ENCODE measurements at places on chromosomes 4 and X. TPM values are rescaled to one million over a fixed set of nuclear protein-coding genes. Genes with fewer than 3 reads are reported as not detected.

FAM47A gene
- total RNA-seq = not detected

MGARP gene
- not detected for total RNA-seq

DNA sequence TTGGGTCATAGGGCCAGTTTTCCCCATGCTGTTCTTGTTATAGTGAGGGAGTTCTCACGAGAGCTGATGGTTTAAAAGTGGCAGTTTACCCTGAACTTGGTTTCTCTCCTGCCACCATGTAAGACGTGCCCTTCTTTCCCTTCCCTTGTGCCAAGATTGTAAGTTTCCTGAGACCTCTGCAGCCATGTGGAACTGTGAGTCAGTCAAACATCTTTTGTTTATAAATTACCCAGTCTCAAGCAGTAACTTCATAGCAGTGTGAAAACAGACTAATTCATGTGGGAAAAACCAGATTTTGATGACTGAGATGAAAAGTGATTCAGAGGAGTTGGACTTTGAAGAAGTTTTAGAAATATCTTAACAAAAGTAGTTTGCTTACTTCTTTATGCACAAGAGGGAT lies 101.4 kb downstream of the ARHGAP10 start:
- peaks cover 2% of the 10 kb centered on the region for H3K36me3 ChIP-seq
- no peak overlapping the region for H3K27ac ChIP-seq
- H3K4me1 ChIP-seq = peaks cover 10% of the 10 kb centered on the region
- H3K4me3 ChIP-seq = no peak overlapping the region
- no peaks in the 10 kb centered on the region for H3K27me3 ChIP-seq
- DNase-seq = no peak

GRCh38 chr4:176238826-176239225 lies 30.2 kb downstream of the ASB5 start:
- no peak overlapping the region for H3K4me3 ChIP-seq
- H3K27ac ChIP-seq = no peak overlapping the region
- no peak for DNase-seq
- H3K36me3 ChIP-seq = no peaks in the 10 kb centered on the region
- no peaks in the 10 kb centered on the region for H3K27me3 ChIP-seq
- no peaks in the 10 kb centered on the region for H3K4me1 ChIP-seq

- no peak overlapping the region for H3K27ac ChIP-seq
- peaks cover 34% of the 10 kb centered on the region for H3K36me3 ChIP-seq
- no peaks in the 10 kb centered on the region for H3K27me3 ChIP-seq
- H3K4me3 ChIP-seq = no peak overlapping the region
- no peaks in the 10 kb centered on the region for H3K4me1 ChIP-seq
Measured at GRCh38 chrX:154348646-154349358, 25.6 kb downstream of the FLNA start.

- DNase-seq = no peak
- no peaks in the 10 kb centered on the region for H3K4me1 ChIP-seq
- H3K27me3 ChIP-seq = no peaks in the 10 kb centered on the region
- H3K4me3 ChIP-seq = no peak overlapping the region
- no peaks in the 10 kb centered on the region for H3K36me3 ChIP-seq
Measured at GRCh38 chr4:57607566-57608180, 497.5 kb upstream of the IGFBP7 start.

- no peak for DNase-seq
- no peaks in the 10 kb centered on the region for H3K4me1 ChIP-seq
- no peak overlapping the region for H3K27ac ChIP-seq
- H3K36me3 ChIP-seq = no peaks in the 10 kb centered on the region
Measured at GRCh38 chr4:121594796-121595526, 101.8 kb downstream of the ANXA5 start.

GRCh38 chrX:127190381-127190780 lies 370.9 kb downstream of the PRR32 start:
- DNase-seq = no peak
- no peak overlapping the region for H3K27ac ChIP-seq
- no peaks in the 10 kb centered on the region for H3K4me1 ChIP-seq
- no peak overlapping the region for H3K4me3 ChIP-seq

- H3K4me3 ChIP-seq = no peak overlapping the region
- no peaks in the 10 kb centered on the region for H3K36me3 ChIP-seq
- H3K4me1 ChIP-seq = no peaks in the 10 kb centered on the region
- no peak overlapping the region for H3K27ac ChIP-seq
Measured at GRCh38 chr4:10773656-10774055, 89.1 kb upstream of the CLNK start.

DNA sequence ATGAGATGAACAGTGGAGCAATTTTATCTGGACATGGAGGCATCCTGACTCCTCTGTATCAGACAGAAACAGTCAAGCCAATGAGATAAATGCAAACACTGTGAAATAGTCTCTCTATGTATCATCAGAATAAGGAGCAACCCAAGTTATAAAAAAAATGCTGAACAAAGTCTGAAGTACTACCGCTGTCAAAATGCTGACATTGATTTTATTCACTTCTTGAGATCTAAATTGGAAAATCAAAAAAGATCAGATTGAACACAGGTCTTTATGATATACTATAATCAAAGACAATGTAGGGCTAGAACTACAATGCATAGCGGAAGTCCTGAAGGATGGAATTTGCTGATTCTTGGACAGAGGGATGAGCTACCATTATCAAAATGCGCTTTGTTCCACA lies 76.1 kb downstream of the FTHL17 start:
- no peaks in the 10 kb centered on the region for H3K27me3 ChIP-seq
- H3K27ac ChIP-seq = no peak overlapping the region
- H3K4me3 ChIP-seq = no peak overlapping the region
- no peak for DNase-seq
- H3K4me1 ChIP-seq = no peaks in the 10 kb centered on the region

- no peaks in the 10 kb centered on the region for H3K36me3 ChIP-seq
- H3K4me3 ChIP-seq = no peak overlapping the region
- H3K27me3 ChIP-seq = no peaks in the 10 kb centered on the region
Measured at GRCh38 chr4:168751263-168752225, 254.7 kb downstream of the PALLD start.

GRCh38 chrX:100623001-100623400 lies 13.6 kb downstream of the TSPAN6 start:
- H3K36me3 ChIP-seq = no peaks in the 10 kb centered on the region
- H3K27me3 ChIP-seq = no peaks in the 10 kb centered on the region
- peaks cover 5% of the 10 kb centered on the region for H3K4me1 ChIP-seq
- H3K4me3 ChIP-seq = no peak overlapping the region

DNA sequence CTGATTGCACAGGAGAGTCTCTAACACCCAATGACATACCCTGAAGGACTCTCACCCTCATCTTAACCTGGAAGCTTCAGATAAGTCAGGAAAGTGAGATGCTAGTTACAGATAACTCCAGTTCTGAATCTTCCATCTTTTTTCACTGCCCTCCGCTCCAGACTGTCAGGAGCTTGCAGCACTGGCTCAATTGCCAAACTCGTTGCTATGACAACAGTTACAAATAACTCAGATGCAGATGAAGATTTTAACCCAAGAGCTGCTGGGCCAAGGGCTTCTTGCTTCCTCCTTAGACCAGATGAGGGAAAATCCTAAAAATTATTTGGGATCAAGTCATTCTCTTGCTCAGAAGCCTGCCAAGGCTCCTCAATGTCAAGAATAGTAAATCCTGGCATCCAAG lies 109.1 kb upstream of the HUWE1 start:
- H3K36me3 ChIP-seq = no peaks in the 10 kb centered on the region
- no peak for DNase-seq
- no peaks in the 10 kb centered on the region for H3K4me1 ChIP-seq
- no peak overlapping the region for H3K27ac ChIP-seq

All from GM12878 (cell line).